NCI-H82 (cell line): ENCODE measurements at places on chromosomes 1 and 21.
A peak's percentile ranks its signal among the peaks of the same experiment; 100 is the strongest.

DNA sequence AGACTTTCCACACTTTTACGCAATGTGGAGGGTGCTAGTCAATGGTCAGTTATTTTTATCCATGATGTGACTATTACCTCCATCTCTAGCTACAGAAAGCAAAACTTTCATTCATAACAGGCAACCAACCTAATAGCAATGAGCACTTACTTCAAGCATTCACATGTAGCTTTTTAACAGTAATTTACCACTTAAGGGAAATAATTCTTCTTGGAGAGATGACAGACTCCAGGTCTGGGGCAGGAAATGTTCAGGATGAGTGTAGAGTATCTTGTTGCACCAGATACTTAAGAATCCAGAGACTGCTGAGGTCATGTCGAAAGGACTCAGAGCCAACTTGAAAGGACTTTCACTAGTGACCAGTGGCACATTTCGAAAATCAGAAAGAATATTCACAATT lies 347.6 kb downstream of the CHRM3 start:
- no peak for DNase-seq

GRCh38 chr1:94284476-94284875 lies 47.1 kb upstream of the ARHGAP29 start:
- no peak for DNase-seq

- no peak for DNase-seq
Observed at GRCh38 chr21:35015435-35016024, 33.6 kb downstream of the RUNX1 start.

- DNase-seq: no peak
Observed at GRCh38 chr1:28565040-28565439, 12.2 kb downstream of the TRNAU1AP start.

GRCh38 chr1:243818978-243819377 lies 31.1 kb downstream of the AKT3 start:
- no peak for DNase-seq

DNA sequence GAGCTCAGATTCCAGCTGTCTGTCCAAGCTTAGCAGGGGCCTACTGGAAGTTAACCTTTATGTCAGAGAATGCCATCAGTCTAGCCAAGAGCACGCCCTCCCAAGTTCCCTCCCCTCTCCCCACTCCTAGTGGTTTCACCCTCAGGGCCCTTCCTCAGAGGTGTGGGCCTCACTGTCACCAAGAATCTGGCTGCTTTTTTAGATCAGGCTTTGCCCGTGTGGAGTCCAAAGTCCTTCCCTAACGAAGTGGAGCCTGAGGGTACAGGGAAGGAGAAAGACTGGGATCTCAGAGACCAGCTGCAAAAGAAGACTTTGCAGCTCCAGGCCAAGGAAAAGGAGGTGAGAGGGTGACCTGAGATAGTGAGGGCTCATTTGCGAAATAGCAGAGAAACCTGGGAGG lies 4.1 kb downstream of the C1orf74 start:
- no peak for DNase-seq

DNA sequence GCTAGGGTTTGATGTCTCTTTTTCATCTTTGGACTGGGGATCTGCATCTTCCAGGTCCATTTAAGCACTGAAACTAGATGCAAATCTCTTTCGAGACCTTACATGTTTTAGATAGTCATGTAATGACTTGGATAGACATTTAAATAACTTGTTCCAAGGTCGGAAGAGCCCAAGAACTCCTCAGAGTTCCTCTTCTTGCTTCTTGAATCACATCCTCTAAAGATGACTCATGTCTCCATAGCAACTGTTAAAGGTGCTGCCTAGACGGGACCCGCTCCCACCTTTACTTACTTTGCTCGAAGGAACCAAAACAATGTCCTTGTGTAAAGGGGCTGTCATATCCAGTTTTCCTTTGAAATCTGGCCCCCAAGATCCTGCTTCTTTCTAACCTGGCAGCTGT lies 130.0 kb downstream of the EDEM3 start:
- DNase-seq: no peak

DNA sequence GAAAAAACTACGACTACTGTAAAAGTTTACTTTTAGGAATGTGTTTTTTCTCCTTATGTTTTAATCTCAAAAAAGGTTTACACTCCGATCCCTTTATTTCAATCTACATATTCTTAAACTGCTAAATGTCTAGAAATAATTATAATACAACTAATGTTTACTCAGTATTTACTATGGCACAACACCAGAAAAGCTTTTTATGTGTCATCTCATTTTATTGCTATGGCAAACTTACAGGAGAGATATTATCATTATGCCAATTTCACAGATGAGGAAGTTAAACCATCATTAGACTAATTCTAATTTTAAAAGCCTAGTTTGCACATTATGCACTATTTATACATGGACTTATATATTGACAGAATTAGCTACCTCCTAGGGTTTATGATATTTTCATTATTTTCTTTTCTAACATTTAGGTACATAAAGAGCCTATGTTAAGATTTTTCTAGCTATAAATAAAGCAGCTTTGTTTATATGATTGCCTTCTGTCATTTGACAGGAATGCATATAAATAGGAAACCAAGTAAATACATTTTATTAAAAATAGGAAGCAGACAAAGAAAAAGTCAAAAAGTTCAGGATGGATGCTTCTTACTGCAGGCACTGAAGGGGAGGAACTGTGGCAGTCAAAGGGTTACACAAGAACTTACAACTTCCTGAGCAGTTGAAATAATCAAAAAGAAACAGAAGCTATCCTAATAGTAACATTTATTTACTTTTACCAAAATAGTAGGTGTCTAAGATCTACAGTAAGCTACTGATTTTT lies 442.4 kb downstream of the LTN1 start:
- DNase-seq: no peak

- no peak for DNase-seq
Observed at GRCh38 chr21:32320059-32320458, 21.4 kb downstream of the MRAP start.

GRCh38 chr1:39833121-39833520 lies 44.5 kb upstream of the BMP8B start:
- DNase-seq: peak; percentile 36

GRCh38 chr1:5976726-5977493 lies 15.3 kb downstream of the NPHP4 start:
- DNase-seq: no peak
